Fibroblast of skin of left biceps (primary cell): ENCODE measurements at places on chromosomes 7 and 10.

DNA sequence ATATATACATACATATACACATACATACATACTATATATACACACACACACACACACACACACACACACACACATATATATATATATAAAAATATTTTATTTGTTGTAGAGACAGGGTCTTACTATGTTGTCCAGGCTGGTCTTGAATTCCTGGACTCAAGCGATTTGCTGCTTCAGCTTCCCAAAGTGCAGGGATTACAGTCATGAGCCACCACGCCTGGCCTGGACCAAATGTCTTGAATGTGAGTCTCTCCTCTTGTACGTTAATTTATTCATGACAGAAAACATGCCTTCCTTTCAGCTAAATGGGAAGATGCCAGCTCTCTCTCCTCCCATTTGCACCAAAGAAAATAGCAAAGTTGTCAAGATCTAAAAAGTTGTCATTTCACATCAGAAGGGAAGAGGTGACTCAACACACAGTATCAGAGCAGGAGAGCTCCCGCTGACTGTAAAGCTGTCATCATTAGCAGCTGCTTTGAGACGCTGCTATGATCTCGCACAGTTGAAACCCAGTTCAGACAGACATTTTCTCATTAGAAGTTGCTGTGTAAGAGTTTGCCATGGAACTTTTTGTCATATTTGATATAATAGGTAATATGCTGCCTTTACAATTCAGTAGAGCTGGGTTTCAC is 224.3 kb downstream of the SFMBT2 start:
- DNase-seq: no peak

- no peak for DNase-seq
These were observed 216.9 kb upstream of the FERD3L start for GRCh38 chr7:19362099-19362498.

GRCh38 chr7:141128931-141129330 is 55.1 kb downstream of the TMEM178B start:
- DNase-seq: no peak

DNA sequence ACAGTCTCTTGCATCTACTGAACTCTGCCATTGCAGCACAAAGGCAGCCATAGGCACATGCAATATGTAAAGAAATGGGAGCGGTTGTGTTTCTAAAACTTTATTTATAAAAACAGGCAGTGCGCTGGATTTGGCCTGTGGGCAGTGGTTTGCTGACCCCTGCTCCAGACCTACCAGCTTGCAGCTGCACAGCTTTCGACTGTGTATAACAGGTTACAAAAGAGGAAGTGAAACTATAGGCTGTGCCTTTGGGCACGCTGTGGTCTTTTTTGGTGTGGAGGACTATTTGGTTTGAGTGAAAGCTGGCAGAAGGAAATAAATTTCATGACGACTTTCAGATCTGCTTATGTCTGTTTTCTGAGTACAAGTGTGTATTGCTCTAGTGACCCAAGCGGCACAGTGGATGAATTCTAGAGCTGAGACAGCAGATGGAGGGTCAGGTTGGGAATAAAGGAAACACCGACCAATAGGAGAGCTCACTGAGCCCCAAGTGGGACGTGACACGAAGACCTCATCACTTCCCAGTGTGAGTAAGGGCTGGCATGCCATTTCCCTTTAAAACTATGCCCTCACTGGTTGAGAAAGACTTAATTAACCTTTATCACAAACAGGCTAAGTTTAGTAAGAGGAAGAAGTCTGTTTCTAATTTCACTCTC is 152.7 kb downstream of the ANK3 start:
- DNase-seq: peak; percentile 34

GRCh38 chr10:22684699-22685098 is 29.7 kb downstream of the PIP4K2A start:
- DNase-seq: no peak

DNA sequence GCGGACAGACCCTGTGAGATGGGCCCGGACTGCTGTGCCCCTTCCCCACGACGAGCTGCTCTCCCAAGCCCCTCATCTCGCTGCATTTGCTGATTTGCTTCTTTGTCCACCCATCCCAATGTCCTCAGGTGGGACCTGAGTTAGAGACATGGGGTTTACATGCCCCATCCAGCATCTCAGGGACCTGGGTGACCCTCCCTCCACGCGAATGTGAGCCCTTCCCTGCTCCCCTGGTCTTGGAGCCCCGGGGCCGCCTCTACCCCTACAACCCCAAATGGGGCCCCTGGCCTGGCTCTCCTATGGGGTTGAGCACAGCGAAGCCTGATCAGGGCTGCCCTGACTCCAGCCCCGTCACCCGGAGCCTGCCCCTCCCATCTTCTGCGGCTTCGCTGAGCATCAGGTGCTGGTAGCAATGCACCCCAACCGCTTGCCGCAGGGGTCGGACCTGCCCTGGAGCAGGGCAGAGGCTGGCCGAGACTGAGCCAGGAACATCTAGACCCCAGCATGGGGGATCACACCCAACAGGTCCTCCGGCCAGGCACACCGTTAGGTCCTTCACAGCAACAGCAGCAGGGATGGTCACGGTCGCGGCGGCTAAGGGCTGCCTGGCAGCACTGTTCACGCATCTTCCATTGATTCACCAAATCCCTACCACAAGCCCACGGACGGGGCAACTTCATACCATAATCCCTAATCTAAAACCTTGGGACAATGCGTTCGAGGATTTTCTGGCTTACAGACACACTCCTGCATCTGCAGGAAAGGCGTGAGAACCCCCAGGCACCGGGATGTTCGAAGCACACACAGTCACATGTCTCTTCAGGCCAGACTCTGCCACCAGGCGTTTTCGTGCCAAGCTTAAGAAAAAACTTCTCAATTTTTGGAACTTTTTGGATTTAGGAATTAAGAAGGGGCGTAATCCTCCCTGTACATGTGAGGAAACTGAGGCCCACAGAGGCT is 15.5 kb downstream of the WDR86 start:
- DNase-seq: no peak
